ENCODE measurements at places on chromosomes 12 and 14. TPM values are rescaled to one million over a fixed set of nuclear protein-coding genes. Genes with fewer than 3 reads are reported as not detected.

The SSPN gene
- polyA plus RNA-seq: 2.0 TPM

The NEUROD4 gene
- polyA plus RNA-seq: not detected

The GPR65 gene
- not detected for polyA plus RNA-seq

DNA sequence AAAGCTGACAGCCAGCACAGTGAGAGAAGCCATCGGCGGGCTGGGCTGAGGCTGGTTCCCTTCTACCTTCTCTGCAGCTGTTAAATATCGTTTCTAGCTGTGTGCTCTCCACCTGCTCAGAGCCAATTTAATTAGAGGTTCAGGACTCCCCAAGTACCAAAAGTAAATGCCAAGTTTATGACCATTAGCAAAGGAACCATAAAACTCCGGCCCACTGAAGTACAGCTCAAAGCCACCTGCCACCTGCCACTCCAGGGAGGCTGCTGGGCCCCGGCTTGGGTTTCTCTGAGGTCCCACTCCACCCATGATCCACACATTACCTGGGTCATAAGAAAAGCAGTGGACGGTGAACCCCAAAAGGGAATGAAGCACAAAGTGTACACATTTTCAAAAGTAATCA lies 272.8 kb downstream of the KSR2 start:
- DNase-seq: no peak

DNA sequence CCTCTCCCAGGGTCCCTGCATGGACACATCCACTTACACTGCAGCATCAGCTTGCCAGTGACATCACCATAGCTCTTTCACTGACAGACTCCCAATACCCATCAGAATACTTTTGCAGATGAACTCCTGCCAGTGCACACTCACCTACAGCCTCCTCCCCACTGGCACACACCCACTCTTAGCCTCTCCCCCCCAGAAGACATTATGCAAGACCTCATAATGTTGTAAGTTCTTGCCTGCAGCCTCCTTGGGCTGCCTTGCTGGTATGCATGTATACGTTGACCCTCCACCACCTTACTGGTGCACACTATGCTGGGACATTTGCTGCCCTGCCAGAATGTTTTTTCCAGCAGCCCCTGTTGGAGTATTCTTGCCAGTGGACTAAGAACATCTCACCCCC lies 324.2 kb downstream of the AEBP2 start:
- DNase-seq: no peak

Measured in A549 (cell line).